Left lobe of liver (tissue), 2 donors: ENCODE measurements at places on chromosomes 6 and 20.

DNA sequence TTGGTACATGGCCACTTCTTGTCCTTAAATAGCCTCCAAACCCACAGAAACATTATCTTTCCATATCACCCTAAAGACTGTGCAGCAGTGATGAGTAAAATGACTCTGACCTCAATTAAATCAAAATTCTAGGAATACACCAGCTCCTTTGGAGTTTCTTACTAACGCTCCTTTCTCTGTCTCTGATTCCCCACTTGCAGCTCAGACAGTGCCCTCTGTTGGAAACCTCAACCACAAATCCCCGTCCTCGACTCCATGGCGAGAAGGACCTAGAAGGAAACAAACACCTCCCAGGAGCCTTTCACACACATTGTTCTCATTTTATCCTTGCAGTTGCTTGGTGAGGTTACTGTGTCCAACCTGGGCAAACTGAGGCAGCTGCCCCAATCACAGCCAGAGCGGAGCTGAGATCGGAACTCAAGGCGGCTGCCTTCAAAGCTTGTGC is 17.7 kb upstream of the PARD6B start:
- no peak for DNase-seq

GRCh38 chr6:4902363-4902762 is 101.5 kb downstream of the RPP40 start:
- DNase-seq = no peak

DNA sequence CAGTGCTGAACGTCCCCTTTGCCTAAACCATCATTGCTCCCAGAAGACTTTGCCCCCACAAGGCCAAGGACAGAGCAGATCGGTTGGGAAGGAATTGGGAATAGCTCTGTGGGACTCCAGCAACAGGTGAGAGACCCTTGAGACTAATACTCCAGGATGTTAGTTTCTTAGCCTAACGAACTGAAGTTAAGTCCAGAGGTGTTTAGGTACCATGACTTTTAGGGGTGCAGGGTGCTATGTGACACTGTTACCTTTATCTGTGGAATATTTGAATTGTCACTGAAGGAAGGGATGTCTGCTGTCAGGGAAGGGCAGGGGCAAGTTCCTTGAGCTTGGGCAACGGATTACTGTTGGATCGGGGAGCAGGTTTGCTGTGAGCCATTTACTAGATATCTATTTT is 1.9 kb downstream of the BLCAP start:
- peak; percentile 38 for DNase-seq

DNA sequence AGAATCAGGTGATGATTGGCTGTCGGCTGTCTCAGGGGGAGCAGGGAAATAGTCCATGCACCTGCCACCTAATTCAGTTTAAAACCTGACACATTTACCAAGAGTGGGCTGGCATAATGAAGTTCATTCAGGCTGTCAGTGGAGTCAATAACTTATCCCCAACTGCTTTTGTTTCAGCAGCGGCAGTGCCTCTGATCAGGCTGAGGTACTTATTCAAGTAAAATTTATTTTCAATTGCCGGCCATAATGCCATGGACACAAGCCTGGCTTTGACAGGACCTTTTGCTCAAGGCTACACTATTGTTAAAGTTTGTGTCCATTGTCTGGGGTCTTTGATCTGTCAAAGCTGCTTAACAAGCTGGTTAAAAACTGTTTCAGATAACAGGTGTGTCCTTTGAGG is 20.6 kb downstream of the OLIG3 start:
- DNase-seq = no peak

GRCh38 chr20:50589548-50590347 is 79.6 kb downstream of the PTPN1 start:
- DNase-seq = no peak

- DNase-seq = no peak
These were observed 40.1 kb downstream of the CDH22 start for GRCh38 chr20:46268131-46268614.

DNA sequence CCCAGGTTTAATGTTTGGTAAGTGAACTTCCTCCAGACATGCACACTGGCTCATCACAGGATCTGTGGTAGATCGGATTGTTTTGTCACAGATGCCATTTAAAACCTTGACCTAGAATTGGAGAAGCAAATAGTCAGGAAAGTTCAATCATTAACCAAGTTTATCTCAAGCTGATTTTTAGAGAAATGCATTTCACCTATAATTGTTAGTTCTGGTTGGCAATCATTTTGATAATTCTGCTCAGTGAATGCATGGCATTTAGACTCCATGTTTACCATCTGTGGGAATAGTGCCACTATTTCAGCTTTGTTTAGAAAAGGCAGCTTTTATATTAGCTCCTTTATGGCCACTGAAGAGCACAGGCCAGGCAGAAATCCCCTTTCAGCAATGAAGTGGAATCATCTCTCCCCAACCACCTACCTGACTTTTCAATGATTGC is 73.9 kb upstream of the IPCEF1 start:
- DNase-seq = no peak

- no peak for DNase-seq
These were observed 119.8 kb downstream of the ANKS1A start for GRCh38 chr6:35008858-35009257.

GRCh38 chr6:138004430-138005287 is 102.6 kb downstream of the PERP start:
- no peak for DNase-seq

DNA sequence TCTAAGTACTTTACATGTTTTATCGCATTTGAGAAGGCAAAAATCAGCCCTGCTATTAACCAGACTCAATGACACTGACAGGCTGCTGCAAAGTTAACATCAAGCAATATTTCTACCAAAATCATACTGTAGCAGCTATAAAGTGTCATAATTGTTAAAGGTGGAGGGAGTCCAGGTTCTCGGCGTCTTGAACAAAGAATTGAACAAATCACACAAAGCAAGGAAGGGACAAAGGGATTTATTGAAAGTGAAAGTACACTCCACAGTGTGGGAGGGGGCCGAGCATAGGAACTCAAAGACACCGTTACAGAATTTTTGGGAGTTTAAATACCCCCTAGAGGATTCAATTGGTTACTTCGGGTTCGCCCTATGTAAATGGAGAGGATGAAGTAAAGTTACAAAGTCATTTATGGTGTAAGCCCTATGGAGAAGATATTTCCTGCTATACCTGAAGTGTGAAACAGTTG is 12.9 kb upstream of the ZNF391 start:
- no peak for DNase-seq

GRCh38 chr20:11714886-11715285 is 202.8 kb upstream of the BTBD3 start:
- no peak for DNase-seq

DNA sequence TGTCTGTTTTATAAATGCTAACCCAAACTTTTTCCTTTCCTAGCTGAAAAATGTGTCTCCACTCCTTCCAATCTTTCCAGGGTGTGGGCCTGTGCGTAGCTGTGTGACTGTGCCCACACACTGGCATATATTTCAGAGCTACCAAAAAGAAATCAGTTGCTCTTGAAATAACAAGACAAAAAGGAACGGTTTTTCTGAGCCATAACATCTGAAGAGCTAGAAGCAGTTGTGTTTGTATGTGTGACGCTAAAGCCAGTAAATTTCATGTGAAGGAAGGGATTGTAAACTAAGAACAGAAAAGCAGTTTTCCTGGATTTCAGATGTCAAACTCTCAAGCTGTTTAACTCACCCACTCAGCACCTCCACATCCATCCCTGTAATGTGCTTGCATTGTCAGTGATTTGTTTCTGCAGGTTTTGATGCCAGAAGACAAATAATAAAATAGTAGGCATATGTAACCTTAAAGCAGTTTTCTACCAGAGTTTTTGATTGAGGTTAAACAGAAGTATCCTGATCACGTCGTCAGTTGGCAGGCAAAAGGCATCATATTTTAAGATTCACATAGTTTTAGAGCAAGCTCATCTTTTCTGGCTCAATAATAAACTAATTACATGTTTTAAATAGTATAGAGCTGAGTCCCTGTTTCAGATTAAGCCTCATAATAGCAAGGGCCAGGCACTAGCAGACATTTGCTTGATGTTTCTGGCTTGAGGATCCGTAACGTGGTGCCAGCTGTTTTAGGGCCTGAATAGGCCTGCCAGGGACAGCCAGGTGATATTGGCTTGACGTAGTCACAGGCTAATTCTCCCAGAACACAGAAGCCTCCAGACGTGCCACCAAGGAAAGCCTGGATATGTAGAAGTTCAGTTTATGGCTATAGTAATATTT is 90.9 kb downstream of the FOXO3 start:
- no peak for DNase-seq

GRCh38 chr6:77264970-77265369 is 198.3 kb downstream of the HTR1B start:
- DNase-seq = no peak

DNA sequence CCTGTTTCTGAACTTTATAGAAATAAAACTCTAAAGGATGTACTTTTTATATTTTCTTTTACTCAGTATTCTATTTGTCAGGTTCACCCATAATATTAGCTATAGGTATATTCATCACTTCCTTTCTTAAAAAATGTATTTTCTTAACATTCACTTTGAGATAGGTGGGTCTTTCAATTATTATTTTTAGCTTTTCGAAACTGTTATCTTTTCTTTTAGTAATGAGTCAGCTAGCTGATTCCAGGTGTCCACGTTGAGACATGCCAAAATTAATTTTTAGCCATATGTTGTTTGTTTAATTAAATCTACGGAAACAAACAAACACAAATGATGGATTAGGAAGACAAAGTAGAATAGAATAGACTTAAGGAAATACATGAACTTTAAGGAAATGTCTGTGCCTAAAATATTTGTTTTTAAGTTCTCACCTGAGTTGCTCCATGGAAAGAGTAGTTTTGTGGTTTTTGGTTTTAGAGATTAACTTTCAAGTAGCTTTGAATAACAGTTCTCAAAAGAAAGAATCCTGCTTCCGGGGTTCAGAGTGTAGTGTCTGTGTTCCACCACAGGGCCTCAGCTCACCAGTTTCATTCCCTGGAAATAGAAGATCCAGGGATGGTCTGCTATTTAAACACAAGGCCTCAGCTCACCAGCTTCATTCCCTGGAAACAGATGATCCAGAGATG is 435.0 kb downstream of the HAO1 start:
- DNase-seq = no peak

DNA sequence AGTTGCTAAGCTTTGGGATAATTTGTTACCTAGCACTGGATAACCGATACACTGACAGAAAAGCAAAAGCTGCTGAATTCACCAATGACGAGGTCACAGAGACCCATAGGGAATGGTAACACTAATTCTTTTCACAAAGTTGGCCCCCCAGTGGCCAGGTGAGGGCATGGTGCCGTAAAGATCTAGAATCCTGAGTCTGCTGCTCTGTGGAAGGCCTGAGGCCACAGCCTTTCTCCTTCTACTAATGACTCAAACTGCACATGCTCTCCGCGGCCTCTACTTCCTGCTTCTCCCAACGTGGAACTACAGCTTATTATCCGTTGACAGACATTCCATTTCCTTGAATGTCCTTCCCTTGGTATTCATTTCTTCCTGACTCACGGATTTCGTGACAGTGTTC is 127.1 kb downstream of the OPRM1 start:
- no peak for DNase-seq

GRCh38 chr20:61352346-61353260 is 100.5 kb downstream of the CDH4 start:
- no peak for DNase-seq

GRCh38 chr6:72418495-72418894 is 203.4 kb upstream of the KCNQ5 start:
- no peak for DNase-seq
